ENCODE measurements at places on chromosomes 13 and 19. TPM values are rescaled to one million over a fixed set of nuclear protein-coding genes. Genes with fewer than 3 reads are reported as not detected.

DNA sequence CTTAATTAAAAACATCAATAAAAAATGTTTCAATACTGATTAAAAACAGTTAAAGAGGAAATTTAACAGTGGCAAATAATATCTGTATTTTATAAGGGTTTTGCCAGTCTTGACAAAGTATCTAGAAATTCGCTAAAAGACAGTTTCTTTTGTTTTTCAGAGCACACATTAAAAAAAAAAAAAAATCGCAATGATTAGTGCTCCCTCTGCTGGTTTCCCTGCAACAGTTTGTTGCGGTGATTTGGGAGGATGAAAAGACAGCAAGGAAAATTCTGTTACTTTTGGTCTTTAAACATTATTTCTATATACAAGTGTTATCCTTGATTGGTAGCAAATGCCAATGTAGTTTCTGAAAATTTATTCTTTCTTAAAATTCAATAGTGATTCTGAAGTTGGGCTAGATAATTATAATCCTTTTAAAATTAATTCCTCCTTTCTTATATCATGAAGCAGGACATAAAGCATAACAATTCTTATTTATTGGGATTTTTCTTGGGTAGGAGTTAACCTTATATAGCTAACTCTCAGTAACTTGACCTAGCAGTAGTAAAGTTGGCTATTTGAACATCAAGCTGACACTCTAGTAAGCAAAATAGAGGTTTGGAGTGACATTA lies 23.1 kb upstream of the SPRY2 start:
- H3K4me1 ChIP-seq, result no peaks in the 10 kb centered on the region
- no peak for DNase-seq
- H3K27ac ChIP-seq, result no peak overlapping the region
- H3K4me3 ChIP-seq, result no peak overlapping the region

DNA sequence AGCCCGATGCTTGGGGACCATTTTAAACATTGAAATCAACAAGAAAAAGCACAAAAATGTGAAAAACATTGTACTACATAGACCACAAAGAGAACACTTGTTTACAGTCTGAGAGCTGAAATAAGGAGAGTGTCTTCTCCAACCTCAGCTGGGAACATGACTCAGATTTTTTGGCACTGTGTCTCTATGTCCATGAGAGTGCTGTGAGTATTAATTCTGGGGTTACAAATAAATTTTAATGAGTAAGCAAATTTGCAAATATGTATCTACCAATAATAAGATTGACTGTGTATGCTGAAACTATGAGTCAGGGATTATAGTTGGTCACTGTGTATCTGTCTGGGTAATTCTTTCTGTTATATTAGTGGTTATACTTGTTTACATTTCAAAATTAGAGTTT lies 174.0 kb downstream of the DCT start:
- H3K36me3 ChIP-seq, result no peaks in the 10 kb centered on the region
- no peaks in the 10 kb centered on the region for H3K4me1 ChIP-seq
- H3K27ac ChIP-seq, result no peak overlapping the region
- DNase-seq, result no peak
- H3K27me3 ChIP-seq, result no peaks in the 10 kb centered on the region

PTGER1 gene
- total RNA-seq, result 0.71 TPM

DNA sequence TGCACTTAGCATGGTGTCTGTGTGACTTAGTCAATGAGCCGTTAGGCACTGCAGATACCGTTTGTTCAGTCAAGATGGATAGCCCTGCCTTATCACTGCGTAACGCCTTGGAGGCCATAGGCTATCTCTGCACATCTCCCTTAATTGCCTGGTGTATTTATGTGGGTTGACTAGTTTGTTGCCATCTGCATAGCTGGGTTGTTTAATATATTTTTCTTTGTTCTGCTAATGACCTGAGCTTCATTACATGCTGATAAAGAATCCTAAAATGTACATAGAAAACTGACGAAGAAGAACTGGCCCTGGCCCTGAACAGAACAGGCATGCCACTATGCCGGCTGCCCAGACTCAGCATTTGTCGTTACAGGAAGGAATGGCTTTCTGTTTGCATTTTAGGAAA lies 297.8 kb downstream of the SHISA2 start:
- no peaks in the 10 kb centered on the region for H3K27me3 ChIP-seq
- DNase-seq, result no peak
- no peak overlapping the region for H3K4me3 ChIP-seq
- H3K4me1 ChIP-seq, result no peaks in the 10 kb centered on the region
- no peak overlapping the region for H3K27ac ChIP-seq

DNA sequence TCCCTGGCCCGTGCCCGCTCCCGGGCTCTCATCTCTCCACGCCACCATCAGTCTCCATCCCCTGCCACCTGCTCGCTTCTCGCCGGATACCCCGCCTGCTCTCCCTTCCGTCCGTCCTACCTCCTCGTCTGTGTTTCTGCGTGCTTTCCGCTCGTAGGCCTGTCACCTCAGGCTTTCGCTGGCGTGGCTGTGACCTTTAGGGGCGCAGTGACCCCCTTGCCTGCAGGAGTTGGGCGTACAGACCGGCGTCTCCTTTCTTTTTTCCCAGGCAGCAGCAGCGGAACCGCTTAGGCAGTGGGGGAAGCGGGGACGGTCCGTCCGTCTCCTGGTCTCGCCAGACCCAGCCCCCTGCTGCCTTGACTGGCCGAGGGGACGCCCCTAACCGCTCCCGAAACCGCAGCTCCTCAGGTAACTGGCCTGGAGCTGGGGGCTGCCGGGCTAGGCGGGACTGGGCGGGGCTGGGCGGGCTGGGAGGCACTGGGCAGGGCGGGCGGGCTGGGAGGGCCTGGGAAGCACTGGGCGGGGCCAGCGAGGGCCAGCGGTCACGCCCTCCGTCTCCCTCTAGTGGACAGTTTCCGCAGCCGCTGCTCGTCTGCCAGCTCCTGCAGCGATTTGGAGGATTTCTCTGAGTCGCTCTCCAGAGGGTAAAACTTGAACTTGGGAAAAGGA lies 6.3 kb downstream of the PGLYRP1 start:
- peak; percentile 87 for DNase-seq
- no peaks in the 10 kb centered on the region for H3K36me3 ChIP-seq
- H3K4me1 ChIP-seq, result no peaks in the 10 kb centered on the region
- no peak overlapping the region for H3K27ac ChIP-seq
- H3K27me3 ChIP-seq, result peaks cover 23% of the 10 kb centered on the region
- H3K4me3 ChIP-seq, result peak overlapping the region; percentile 61

DNA sequence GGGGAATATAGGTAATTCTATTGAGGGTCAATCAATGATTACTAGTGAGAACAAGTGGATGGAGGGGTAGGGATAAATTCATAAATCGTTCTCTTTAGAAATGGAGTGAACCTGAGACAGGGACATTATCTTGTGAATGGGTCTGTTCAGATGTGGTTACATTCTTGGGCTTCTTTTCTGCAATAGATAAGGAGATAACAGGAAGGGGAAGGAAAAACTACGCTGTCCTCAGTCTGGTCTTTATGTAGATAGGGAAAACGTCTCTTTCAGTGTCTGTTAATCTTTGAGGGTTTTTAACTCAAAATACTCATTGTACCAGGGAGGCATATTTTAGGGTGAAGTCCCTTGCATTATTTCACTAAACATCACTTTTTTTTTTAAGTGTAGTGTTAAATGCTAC lies 266.7 kb upstream of the MAB21L1 start:
- no peaks in the 10 kb centered on the region for H3K27me3 ChIP-seq
- DNase-seq, result no peak
- H3K27ac ChIP-seq, result no peak overlapping the region
- no peak overlapping the region for H3K4me3 ChIP-seq

- no peak for DNase-seq
- H3K27me3 ChIP-seq, result no peaks in the 10 kb centered on the region
- peak overlapping the region; percentile 74 for H3K4me3 ChIP-seq
Observed at GRCh38 chr19:36972571-36972970, 56.4 kb downstream of the ZNF568 start.

- H3K4me1 ChIP-seq, result no peaks in the 10 kb centered on the region
- DNase-seq, result no peak
- H3K27ac ChIP-seq, result no peak overlapping the region
- no peaks in the 10 kb centered on the region for H3K27me3 ChIP-seq
- peaks cover 71% of the 10 kb centered on the region for H3K36me3 ChIP-seq
Observed at GRCh38 chr19:7456964-7457541, 31.8 kb downstream of the PEX11G start.

GRCh38 chr19:3443840-3444694 lies 36.3 kb downstream of the SMIM24 start:
- no peak for DNase-seq
- peak overlapping the region; percentile 81 for H3K27ac ChIP-seq
- peaks cover 39% of the 10 kb centered on the region for H3K36me3 ChIP-seq
- H3K27me3 ChIP-seq, result no peaks in the 10 kb centered on the region
- H3K4me1 ChIP-seq, result peaks cover 37% of the 10 kb centered on the region

GRCh38 chr19:18118420-18119012 lies 20.9 kb downstream of the MAST3 start:
- peaks cover 22% of the 10 kb centered on the region for H3K4me1 ChIP-seq
- no peak for DNase-seq
- H3K36me3 ChIP-seq, result no peaks in the 10 kb centered on the region
- H3K27me3 ChIP-seq, result no peaks in the 10 kb centered on the region
- H3K4me3 ChIP-seq, result peak overlapping the region; percentile 68

DNA sequence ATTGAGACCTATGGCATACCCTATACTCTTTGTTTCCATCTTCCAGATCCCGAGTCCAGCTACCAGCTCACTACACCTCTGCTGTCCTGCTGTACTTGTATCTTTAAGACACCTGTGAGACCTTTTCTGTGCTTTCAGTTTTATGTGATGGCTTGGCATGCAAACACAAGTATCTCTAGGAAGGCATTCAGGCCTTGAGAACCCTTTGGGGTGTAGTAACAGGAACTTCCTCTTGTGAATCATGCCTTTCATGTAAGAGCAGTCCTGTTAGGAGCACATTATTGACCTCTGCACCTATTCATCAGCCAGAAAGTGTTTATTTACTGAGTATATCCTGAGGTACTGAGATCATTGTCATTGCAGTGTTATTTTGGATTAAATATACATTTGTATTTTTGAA lies 87.0 kb upstream of the HTR2A start:
- no peaks in the 10 kb centered on the region for H3K27me3 ChIP-seq
- no peaks in the 10 kb centered on the region for H3K4me1 ChIP-seq
- DNase-seq, result no peak
- H3K4me3 ChIP-seq, result no peak overlapping the region
- no peaks in the 10 kb centered on the region for H3K36me3 ChIP-seq
- no peak overlapping the region for H3K27ac ChIP-seq

GRCh38 chr19:366205-366783 lies 21.7 kb upstream of the MIER2 start:
- no peak overlapping the region for H3K27ac ChIP-seq
- no peak overlapping the region for H3K4me3 ChIP-seq
- H3K4me1 ChIP-seq, result no peaks in the 10 kb centered on the region
- DNase-seq, result no peak
- no peaks in the 10 kb centered on the region for H3K36me3 ChIP-seq

DNA sequence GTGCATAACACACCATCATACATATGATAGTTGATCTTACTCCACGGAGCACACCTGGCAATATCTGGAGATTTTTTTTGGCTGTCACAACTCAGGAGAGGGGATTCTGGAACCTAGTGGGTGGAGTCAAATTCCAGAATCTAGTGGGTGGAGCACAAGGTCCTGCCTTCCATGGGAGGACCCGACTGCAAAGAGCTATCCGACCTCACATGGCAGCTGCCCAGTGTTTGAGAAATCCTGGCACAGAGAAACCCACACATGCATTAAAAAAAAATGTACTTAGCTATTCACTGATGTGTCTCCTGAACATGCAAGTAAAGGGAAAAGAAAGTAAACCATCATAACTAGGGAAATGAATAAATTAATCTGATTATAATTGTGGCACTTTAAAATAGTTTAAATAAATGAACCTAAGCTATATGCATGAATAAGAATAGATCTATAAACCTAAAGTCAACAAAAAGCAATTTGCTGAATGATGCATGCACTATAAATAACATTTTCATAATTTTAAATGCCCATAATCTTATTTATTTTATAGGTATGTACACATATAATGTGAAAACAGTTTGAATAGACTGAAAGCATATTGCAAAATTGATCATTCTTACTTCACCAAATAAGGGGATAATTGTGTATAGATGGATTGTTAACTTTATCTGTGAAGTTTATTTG lies 300.3 kb downstream of the MYO16 start:
- H3K27ac ChIP-seq, result no peak overlapping the region
- H3K36me3 ChIP-seq, result no peaks in the 10 kb centered on the region
- no peaks in the 10 kb centered on the region for H3K27me3 ChIP-seq
- H3K4me3 ChIP-seq, result no peak overlapping the region
- DNase-seq, result no peak

DNA sequence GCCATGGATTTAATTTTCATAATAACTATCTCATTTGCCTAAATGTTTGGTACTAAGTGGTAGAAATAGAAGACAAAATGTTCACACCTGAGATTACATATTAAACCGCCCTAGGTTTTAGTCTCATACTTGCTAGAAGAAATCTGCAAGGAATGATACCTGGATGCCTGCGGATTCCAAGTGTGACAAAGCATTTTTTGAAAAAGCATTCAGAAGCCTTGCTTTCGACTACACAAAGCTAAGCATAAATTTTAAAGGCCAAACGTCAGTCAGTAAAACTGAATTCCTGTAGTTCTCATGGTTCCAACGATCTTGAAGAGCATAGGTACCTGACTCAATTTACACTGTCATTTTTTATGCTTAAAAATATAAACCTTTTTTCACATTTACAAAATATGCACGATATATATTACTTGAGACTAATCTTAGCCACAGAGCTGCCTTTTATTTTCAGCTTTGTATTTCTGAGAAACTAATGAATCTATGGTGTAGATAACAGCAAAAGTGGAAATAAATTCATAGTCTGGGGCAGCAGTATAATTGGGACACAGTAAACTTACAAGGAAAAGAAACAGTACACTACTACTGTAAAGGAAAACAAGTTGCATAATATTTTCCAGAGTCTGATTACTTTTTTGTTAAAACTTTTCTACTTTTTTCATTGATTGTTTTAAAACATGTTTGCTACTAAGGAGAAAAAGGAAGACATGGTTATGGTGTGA lies 1.2 kb upstream of the LRRC63 start:
- H3K27ac ChIP-seq, result no peak overlapping the region
- peak overlapping the region; percentile 48 for H3K4me3 ChIP-seq
- no peaks in the 10 kb centered on the region for H3K36me3 ChIP-seq
- no peak for DNase-seq

DNA sequence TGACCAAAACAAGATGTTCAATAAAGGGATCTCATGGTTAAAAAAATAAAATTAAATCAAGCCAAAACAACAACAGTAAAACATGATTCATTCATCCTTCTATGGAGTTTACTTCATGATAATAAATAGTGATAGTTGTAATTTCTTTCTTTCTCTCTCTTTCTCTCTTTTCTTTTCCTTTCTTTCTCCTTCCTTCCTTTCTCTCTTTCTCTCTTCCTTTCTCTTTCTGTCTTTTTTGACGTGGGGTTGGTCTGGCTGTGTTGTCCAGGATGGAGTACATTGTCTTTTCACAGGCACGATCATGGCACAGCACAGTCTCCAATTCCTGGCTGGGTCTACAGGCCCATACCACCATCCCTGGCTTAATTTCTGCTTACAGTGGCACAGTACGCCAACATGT lies 29.1 kb upstream of the PCCA start:
- DNase-seq, result no peak
- H3K4me3 ChIP-seq, result no peak overlapping the region
- no peaks in the 10 kb centered on the region for H3K4me1 ChIP-seq

FPR3 gene
- total RNA-seq, result 6.7 TPM
